ENCODE measurements at places on chromosomes 4 and X.

DNA sequence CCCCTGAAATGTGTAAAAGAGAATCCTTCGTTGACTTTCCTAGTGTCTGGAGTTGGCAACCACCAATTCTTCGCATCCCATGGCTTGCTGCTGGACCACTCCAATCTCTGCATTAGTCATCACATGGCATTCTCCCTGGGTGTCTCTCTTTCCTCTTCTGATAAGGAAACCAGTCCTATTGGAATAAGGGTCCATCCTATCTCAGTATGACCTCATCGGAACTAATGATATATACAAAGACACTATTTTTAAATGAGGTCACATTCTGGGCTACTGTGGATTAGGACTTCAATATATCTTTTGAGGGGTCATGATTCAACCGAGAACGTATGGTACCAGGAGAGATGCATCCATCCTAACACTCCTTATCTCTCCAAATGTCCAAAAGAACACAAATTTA is 259.1 kb upstream of the CPEB2 start:
- no peak for DNase-seq

- no peak for DNase-seq
Measured at GRCh38 chr4:156976147-156976546, 4.5 kb upstream of the PDGFC start.

DNA sequence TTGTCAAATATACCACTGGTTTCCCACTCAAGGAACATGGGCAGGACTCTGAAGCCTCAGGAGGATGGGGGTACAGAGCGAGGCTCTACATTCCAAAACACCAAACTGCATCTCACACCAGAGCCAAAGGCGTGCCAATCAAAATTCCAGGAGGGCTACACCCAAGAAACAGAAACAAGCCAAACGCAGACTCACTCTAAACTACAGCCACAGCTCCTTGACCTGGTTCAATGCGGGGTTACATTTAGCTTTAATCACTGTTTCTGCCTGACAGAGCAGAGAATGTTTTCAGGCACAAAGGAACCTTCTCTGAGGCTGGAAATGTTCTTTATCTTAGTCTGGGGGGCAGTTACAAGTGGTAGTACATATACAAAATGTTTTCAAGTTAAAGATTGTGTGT is 2121.5 kb upstream of the AGA start:
- DNase-seq = no peak

- no peak for DNase-seq
Measured at GRCh38 chrX:71214604-71215337, 8.3 kb upstream of the GJB1 start.

- DNase-seq = no peak
Measured at GRCh38 chrX:19855700-19856381, 31.6 kb downstream of the SH3KBP1 start.

DNA sequence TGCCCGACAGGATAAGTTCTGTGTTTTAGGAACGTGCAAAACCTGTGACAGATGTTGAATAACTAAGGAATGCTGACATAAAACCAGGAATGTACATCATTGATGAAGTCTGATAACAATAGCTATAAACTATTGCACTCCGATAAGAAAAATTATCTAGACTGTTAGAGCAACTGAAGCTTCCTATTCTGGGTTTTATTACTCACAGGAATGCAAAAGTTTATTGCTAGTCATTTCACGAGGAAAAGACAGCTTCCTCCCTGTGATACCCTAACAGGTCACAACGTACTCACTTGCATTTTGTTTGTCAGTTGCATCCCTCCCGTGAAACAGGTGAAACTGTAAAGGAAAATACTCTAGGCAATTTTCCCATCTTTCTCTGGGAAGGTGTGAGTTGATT is 65.9 kb downstream of the CLDN22 start:
- no peak for DNase-seq

GRCh38 chr4:37463033-37463856 is 218.7 kb downstream of the NWD2 start:
- DNase-seq = no peak

- no peak for DNase-seq
Measured at GRCh38 chr4:143424276-143424675, 87.6 kb downstream of the GAB1 start.

- DNase-seq = no peak
Measured at GRCh38 chr4:151204925-151205524, 71.9 kb upstream of the PRSS48 start.

DNA sequence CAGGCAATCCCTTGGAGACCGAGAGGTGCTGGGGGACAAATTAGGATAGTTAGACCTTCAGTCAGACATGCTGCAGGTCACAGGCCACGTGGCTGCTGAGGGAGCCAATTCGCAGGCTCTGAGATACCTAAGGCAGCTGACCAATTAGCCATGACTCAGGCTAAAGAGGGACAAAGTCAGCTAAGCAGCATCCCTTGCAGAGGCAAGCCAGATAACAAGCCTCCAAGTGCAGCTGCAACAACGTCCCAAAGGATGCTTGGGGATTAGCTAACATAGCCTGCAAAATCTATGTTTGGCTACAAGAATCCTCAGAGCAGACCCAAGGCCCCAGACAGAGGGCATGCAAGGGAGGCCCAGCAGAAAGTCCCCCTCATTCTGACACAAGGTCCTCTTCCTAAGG is 93.5 kb downstream of the SEL1L3 start:
- no peak for DNase-seq

GRCh38 chrX:136170139-136170800 is 22.9 kb downstream of the FHL1 start:
- no peak for DNase-seq

DNA sequence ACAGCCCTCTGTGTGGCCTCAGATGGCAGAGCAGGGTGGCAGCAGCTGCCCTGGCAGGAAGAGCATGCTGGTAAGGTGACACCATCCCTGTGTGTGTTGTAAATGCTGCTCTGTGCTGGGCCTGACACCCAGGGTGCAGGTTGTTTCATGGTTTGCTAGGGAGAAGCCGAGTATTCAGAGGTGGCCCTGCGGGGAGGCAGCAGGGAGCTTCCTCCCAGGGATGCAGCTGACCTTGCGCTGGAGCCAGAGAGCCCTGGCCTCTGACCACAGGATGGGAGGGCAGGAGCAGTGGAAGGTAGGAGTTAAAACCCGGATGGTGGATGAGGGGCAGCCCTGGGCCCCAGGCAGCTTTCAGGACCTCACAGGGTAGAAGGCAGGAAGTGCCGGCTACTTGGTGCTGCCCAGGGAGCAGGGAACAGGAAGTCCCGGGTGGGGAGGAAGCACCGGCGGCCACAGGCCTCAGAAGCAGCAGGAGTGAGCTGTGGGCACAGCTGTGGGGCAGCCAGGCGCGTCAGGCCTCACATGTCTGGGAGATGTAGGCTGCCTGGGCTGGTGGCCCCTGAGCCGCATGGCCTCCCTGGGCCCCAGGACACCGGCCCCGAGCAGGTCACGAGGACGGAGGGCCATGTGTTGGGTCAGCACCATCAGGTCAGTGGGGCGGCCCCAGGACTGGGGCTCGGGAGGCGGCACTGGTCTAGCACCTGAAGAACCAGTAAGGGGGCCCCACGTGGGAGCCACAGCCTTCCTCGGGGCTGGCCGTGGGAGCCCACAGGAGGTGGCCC is 19.1 kb downstream of the SH3BP2 start:
- no peak for DNase-seq

DNA sequence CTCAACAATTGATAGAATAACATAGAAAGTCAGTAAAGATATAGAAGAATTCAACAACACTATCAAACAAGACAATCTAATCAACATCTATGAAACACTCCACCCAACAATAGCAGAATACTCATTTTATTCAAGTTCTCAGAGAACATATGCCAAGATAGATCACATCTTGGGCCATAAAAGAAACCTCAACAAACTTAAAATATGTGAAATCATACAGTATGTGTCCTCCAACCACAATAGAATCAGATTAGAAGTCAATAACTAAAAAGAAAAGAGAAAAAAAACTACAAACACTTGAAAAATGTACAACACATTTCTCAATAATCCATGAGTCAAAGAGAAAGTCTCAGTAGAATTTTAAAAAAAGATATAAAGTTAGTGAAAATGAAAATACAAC is 78.6 kb upstream of the LDB2 start:
- no peak for DNase-seq

GRCh38 chrX:44585866-44586265 is 43.2 kb upstream of the FUNDC1 start:
- no peak for DNase-seq

DNA sequence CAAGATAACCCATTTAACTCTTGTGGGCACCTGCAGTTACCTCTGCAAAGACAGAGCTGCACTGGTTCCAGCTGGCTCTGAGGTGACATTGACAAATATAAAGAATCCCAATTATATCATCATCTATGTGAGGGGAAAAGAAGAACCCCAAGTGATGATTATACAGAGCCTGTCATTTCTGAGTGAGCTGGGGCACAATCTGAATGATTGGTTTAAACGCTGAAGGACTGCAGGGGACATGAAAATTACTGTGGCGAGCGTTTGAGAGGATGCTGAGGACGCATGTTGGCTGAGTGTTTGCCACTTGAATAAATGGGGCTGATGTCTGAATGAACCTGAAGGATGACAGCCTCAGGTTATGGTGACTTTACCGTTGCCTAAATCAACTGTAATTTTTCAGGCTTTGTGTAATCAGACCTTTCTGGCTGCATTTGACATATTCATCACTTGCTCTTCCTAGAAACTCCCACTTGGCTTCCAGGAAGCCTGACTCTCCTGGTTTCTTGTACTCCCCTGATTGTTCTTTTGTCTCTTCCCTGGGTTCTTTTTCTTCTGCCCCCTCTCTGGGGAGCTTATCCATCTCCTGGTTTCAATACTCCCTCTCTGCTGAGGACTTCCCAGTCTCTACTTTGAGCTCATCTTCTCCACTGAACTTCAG is 4.1 kb upstream of the HSD17B10 start:
- no peak for DNase-seq

DNA sequence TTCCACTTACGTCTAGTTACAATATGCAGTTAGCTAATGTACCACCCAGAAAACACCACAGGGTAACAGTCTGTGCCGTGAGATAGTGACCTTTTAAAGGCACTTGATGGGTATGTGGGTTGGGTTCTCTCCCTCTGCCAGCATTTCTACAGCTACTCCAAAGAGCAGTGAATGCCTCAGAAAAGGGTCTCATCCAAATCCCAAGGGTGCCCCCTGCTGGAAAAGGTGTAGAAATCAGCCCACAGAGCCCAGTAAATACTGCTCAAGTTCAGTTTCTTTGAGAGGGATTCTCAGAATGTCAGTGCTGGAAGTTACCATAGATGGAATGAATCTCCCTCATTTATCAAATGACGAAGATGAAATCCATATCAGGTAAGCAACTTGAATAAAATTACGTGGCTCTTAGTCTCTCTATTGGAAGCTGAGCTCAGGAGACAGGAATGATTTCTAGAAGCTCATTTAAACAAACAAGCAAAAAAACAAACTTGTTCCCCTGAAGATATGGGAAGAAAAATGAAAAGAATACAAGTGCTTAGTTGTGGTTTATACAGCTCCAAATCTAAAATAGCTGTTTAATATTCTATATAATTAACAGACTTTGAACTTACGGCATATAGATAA is 9.5 kb downstream of the RNF175 start:
- DNase-seq = peak; percentile 31

DNA sequence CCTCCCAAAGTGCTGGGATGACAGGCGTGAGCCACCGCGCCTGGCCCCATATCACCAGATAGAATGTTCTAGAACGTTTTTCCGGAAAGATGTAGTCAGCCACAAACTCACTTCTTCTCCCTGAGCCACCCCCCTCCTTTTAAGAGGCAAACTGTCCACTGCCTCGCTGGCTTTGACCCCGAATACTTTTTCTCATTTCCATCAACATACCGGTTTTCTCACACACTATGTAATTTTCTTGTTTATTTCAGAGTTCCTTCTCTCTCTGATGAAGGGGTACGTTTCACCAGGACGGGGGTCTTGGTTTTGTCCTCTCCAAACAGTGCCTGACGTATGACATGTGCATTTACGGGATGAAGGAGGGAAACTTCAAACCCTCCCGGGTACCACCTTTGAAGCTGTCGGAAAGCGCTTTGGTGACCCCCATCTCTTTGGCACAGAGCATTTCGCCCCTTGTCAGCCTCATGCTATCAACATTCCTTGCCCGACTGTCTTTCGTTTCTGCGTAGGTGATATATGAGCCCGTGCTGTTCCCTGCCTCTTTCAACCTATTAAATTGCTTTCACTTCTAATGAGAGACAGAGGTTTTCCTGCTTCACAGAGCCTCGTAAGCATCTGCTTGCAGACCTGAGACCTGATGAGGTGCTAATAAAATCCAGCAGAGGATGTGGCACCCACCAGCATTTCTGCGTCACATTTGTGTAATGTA is 73.8 kb downstream of the CRLF2 start:
- no peak for DNase-seq

DNA sequence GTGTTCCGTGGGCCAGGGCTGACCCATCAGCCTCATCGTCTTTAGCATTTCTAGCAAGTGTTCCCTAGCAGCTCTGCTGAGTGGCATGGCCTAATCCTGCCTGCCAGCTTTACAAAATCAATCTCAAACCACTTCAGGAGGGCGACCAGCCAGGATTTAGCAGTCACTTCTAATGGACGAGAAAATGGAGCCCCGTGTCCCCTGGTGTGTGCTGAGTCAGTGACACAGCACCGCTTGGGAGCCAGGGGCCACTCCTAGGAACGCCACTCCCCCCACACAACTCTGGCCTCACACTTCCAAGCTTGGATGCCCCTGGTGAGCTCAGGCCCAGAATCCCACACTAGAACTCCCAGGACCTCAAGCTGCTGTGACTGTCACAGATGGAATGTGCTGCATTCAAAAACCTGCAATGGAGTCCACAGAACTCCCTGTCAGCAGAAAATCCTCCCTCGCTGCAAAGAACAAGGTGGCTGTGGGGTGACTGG is 311.2 kb upstream of the GATB start:
- DNase-seq = no peak

DNA sequence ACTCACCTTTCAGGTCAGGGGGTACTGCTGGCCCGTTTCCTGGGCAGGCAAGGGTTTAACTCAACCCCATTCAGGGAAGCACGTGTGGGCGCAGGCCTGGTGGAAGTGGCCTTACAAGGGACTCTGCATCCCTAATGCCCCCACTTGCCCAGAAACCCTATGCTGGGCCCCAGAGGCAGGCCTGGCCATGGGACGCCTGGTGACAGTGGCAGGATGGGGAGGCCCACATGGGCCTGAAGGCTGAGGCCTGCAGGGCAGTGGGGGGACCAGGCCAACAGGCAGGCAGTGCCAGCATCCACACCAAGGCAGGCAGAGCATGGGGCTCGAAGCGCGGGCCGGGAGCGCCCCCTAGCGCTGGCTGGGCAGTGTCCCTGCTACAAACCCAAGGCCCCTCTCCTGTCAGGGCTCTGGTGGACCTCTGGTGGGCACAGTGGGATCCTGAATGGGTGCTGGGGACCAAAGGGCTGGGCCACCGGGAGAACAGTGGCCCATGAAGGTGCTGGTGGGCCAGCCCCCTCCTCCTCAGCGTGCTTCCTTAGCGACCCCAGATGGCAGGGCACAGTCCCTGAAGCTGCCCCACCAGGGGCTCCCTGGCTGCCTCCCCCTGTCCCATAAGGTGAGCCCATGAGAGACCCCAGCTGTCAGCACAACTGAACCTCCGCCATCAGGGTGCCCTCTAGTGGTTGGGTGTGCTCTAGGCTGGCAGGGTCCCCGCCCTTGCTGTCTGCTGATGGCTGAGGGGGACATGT is 16.8 kb downstream of the FGFR3 start:
- peak; percentile 68 for DNase-seq

DNA sequence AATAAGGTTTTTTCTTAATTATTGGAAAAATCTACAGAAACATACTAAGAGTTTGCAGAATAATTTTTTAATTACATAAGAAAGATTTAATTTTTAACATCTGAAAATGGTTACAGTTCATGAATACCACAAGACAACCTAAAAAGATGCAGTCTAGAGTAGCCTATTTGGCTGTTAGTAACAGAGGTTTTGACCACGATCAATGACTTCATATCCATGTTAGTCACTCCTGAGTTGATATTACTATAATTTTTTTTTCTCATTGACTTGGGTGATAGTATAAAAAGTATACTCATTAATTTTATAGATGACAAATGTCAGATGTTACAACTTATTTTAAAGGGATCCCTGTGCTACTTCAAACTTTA is 272.5 kb downstream of the DCTD start:
- DNase-seq = no peak
